ENCODE measurements at places on chromosomes 4 and X.
A peak's percentile ranks its signal among the peaks of the same experiment; 100 is the strongest.

- DNase-seq = no peak
These were observed 22.3 kb downstream of the QRFPR start for GRCh38 chr4:121358473-121358872.

DNA sequence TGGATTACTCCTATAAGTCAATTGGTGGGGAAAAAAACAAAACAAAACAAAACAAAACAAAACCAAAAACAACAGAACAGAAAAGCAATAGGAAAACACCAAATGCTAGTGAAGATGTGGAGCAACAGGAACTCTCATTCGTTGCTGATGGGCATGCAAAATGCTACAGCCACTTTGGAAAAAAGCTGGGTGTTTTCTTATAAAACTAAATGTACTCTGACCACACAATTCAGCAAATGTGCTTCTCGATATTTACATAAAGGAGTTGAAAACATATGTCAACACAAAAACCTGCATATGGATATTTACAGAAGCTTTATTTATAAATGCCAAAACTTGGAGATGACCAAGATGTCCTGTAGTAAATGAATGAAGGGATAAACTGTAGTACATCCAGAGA lies 703.6 kb upstream of the FAM241A start:
- no peak for DNase-seq

DNA sequence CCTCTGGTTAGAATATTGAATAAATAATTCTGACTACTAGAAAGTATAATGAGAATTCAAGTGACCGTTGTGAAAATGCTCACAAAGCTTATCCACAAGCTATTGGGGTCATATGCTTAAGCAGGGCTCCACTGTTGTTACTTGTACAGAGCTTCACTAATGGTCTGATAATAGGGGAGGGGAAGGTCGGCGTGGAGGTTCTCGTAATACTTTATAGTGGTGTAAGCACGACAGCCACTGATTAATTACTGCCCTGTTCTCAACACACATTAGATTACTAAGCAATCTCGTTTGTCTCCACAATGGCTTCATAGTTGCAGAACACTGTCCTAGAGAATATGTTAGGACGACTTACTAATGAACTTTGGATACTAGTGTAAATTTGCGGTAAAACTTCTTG lies 11.6 kb downstream of the UNC5C start:
- DNase-seq = no peak

- DNase-seq = no peak
These were observed 374.1 kb downstream of the FBXW7 start for GRCh38 chr4:152161676-152162330.

DNA sequence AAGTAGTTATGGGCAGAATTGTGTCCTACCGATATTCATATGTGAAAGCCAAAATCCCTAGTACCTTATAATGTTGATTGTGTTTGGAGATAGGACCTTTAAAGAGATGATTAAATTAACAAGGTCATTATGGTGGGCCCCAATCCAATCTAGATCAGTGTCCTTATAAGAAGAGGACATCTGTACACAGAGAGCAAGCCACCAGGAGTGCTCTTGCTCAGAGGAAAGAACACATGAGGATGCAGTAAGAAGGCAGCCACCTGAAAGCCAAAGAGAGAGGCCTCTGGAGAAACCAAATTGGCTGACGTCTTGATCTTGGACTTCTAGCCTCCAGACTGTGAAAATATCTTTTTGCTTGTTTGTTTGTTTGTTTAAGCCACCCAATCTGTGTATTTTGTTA lies 1290.8 kb upstream of the PABPC4L start:
- DNase-seq = no peak

GRCh38 chr4:82905205-82905604 lies 4.7 kb downstream of the THAP9 start:
- DNase-seq = peak; percentile 40

DNA sequence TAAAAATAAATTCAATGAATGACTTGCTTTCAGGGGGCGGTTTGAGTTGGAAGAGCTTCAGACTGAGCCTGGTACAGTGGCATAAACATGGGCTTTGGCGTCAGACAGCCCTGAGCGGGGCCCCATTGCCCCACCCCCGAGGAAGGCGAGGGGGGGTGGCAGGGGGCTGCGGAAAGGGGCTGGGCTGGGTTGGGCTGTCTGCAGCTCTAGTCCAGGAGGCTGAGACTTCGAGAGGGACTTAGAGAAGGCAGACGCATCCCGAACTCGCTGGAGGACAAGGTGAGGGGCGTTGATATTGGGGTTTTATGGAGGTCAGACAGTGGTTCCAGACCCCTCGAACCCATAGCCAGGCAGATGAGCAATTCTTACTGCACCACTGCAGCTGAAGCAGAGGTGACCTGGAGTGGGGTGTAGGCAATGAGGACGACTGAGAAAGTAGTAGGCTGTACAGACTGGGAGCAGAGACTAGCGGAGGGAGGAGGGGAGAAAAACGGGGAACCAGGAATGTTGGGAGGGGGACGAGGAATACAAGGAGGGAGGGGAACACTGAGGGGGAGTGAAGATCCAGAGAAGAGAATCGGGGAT lies at the start of gene MAGED2:
Gene MAGED2, plus strand, starts transcription at position 222 of the 585 bp plus-strand sequence. CDS start 1,587 bp downstream, outside the sequence.
- peak; percentile 29 for DNase-seq
